Activated naive CD8-positive, alpha-beta T cell treated with anti-CD3 and anti-CD28 coated beads, Interleukin-2, amount 10 ng/mL, durations not matched to agents 7 days and 5 days (primary cell): ENCODE measurements at places on chromosomes 1 and 21. TPM values are rescaled to one million over a fixed set of nuclear protein-coding genes. Genes with fewer than 3 reads are reported as not detected.

GORAB gene
- 13.2 TPM for total RNA-seq

FAM131C gene
- 4.1 TPM for total RNA-seq

SMCP gene
- not detected for total RNA-seq

NEK2 gene
- total RNA-seq = 31.8 TPM

FBLIM1 gene
- not detected for total RNA-seq

CREB3L4 gene
- 8.2 TPM for total RNA-seq

PALMD gene
- not detected for total RNA-seq

TDRD5 gene
- not detected for total RNA-seq

ENTREP3 gene
- total RNA-seq = 26.0 TPM

KPRP gene
- not detected for total RNA-seq

ZBTB37 gene
- total RNA-seq = 16.4 TPM

VAV3 gene
- total RNA-seq = 6.9 TPM

TMEM234 gene
- total RNA-seq = 15.7 TPM

OR2T2 gene
- total RNA-seq = not detected

LRRIQ3 gene
- total RNA-seq = 1.8 TPM

MAP3K21 gene
- total RNA-seq = 1.3 TPM

FAM167B gene
- total RNA-seq = 1.1 TPM

SUSD4 gene
- total RNA-seq = 0.17 TPM

TEDDM1 gene
- not detected for total RNA-seq

SPRR1A gene
- not detected for total RNA-seq
